SK-N-SH treated with all-trans-retinoic acid at 6 μM for 48 hours (cell line): ENCODE measurements at places on chromosomes 5 and 9.

DNA sequence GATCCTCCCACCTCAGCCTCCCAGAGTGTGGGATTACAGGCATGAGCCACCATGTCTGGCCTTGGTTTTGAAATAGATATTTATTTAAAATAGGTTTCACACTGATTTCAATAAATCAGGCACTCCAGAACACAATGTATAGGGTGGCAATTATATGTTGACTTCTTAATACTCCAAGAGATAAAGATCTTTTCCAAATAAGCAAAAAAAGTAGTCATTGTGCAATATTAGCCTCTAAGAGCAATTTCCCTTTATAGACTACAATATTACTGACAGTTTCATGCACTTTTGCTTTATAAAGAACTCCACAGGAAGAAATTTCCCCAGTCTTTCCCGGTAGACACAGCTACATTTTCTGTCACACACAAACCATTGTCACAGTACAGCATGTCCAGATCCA lies 23.4 kb upstream of the RUFY1 start:
- ATAC-seq: no peak

GRCh38 chr5:178212241-178213002 lies 8.1 kb downstream of the HNRNPAB start:
- ATAC-seq: peak; percentile 1; the same call in 2 of the 3 replicates

- ATAC-seq: no peak
Measured at GRCh38 chr9:30280229-30280900, 2104.1 kb upstream of the ACO1 start.

- ATAC-seq: no peak
Measured at GRCh38 chr9:131097948-131098278, 1.6 kb downstream of the AIF1L start.

- peak; percentile 97 for ATAC-seq
Measured at GRCh38 chr9:114250235-114250568, 72.7 kb upstream of the ORM1 start.

GRCh38 chr9:133914442-133915342 lies 77.4 kb downstream of the VAV2 start:
- ATAC-seq: no peak
